ENCODE measurements at places on chromosomes 6 and 20.

GRCh38 chr6:26170181-26170580 is 83.0 kb downstream of the HFE start:
- DNase-seq: no peak

DNA sequence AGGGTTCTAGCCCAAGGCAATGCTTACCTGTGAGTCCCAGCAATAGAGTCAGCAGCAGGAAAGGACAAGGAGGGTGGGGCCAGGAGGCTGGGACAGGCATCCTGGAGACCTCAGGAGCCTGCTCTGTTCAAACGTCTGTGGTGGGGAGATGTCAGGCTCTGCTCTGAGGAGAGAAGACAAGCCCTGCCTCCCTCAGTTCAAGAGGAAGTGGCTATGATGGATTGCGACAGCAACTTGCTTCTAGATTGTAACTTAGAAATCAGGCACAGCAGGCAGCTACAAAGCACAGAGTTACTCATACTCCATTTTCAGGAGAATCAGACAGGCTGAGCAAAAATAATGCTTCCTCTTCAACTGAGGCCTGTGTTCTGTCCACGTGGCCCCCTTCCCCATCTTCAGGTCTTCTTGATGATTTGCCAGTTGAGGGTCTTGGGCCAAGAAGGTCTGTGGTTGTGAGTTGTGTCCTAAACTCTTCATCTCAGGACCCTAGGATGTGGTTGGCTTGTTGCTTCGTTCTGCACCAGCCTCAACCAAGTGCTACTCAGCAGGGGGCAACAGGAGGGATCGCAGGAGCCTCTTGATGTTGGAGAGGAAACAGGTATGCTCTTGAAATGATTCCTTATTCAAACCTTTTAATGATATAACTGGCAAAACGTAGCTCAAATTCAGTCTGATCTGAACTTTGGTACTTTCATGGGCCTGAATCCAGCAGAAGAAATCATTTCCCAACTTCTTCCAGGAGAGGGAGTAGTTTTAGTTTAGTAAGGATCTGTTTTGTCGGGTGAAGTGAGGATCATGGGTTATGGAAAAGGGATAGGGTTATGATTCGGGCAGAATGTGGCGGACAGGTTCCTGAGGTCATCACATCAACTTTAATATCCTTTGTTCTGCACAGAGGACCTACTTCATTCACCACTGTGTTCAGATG is 31.0 kb downstream of the SIRPB1 start:
- DNase-seq: no peak

GRCh38 chr6:111721753-111722154 is 116.1 kb upstream of the TRAF3IP2 start:
- DNase-seq: no peak

DNA sequence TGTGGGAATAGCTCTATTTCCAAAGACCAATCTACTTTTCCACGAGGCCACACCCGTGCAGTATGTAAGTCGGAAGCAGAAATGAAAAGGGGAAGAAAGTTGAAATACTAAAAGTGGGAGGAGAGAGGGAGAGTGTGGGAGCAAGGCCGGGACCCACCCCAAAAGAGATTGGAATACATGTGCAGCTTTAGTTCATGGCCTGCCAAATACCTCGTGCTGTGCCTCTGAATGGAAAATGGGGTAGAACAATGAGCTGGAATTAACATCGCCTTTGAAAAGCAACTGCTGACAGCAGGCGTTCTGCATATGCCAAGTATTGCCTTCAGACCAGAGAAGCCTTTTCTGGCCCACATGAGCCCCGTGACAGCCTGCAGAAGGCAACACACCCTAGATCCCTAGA is 155.6 kb downstream of the CD83 start:
- no peak for DNase-seq

GRCh38 chr6:56037601-56038000 is 162.2 kb upstream of the BMP5 start:
- DNase-seq: no peak

Measured in smooth muscle cell of the brain vasculature (primary cell).